Right renal pelvis (tissue), 4 donors: ENCODE measurements at places on chromosomes 11 and 22.
A peak's percentile ranks its signal among the peaks of the same experiment; 100 is the strongest.

- DNase-seq: no peak
These were observed 72.1 kb upstream of the TCF20 start for GRCh38 chr22:42342426-42343120.

DNA sequence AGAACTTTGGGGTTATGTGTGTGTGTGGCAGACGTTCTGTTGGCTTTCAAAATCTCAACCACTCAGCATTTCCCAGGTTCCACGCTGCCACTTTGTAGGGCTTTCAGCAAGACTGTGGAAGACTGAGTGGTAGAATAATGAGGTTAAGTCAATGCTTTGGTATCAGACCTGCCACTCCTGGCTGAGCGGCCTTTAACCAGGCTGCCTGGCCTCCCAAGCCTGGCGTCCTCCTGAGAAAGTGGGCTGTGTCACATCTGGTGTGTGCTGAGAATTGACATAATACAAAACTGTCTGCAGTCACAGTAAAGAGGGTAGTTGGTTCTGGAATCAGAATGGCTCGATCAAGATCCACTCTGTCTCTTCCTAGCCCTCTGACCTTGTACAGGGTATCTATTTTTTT lies 126.5 kb downstream of the DBX1 start:
- DNase-seq: no peak

DNA sequence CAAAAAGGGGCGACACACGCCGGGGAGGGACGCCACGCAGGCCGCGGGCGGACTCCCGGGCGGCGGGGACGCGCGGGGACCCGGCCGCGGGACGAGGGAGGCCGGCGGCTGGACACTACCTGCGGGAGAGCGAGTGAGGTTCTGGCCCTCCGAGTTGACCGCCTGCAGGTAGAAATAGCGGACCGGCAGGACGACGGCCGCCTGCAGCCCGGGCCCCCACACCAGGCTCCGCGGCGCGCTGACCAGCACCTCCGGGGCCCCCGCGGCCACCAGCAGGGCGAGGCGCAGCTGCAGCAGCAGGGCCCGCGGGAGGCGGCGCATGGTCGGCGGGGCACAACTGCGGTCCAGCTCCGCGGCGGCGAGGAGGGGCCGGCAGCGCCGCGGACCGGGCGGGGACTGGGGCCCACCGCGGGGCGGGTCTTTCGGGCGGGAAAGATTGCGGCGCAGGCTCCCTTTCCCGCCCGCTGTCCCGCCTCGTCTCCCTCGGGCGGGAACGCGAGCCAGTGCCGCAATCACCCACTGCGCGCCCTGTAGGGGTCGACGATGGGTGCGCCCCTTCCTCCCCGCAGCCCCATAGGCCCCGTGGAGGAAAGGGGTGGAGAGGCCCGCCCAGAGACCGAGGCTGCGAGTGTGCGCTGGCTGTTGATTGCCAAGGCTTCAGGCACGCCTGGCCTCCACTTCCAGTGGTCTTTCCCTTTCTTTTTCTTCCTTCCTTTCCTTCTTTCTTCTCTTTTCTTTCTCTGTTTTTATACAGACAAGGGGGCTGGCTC lies at the start of gene POGLUT3:
Gene POGLUT3, minus strand, starts transcription at position 339 of the 770 bp plus-strand sequence. Its CDS starts 18 bp downstream, at position 321.
- peak; percentile 41 for DNase-seq

GRCh38 chr11:124302347-124303125 lies 11.2 kb downstream of the OR8D1 start:
- no peak for DNase-seq

DNA sequence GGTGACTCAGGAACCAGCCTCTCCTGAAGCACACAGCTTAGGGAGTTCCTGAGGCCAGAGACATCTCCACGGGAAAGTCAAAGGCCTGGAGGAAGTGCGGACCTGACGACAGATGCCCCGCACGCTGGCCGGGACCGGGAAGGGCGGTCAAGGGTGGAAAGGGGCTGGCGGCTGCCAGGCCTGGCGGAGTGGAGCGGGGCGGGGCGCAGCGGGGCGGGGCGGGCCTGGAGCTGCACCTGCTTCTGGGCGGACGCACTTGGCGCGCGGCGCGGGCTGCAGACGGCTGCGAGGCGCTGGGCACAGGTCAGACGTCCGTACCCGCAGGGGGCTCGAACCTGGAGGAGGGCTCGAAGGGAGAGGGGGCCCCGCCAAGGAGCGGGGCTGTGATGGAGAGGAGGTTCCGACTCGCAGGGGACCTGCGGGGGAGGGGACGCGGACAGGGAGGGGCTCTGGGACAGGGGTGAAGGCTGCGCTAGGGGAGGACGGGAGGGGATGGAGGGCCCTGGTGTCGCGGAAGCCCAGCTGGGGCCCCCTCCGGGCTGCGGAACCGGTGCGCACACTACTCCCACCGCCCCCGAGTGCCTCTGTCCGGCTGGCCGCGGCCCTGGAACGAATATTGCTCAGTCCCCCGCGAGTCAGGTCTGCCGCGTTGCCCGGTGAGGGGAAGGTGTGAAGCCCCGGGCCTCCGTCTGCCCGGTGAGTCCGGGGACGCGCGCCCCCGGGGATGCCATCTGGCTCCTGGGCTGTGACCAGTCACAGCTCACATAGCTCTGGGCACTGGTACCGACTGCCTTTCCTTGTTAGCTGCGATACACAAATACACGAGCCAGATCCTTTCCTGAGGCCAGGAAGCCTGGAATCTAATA lies at the start of gene TMEM45B:
Gene TMEM45B, plus strand, starts transcription at position 253 of the 866 bp plus-strand sequence. CDS start 36,635 bp downstream, outside the sequence.
- peak; percentile 26 for DNase-seq

DNA sequence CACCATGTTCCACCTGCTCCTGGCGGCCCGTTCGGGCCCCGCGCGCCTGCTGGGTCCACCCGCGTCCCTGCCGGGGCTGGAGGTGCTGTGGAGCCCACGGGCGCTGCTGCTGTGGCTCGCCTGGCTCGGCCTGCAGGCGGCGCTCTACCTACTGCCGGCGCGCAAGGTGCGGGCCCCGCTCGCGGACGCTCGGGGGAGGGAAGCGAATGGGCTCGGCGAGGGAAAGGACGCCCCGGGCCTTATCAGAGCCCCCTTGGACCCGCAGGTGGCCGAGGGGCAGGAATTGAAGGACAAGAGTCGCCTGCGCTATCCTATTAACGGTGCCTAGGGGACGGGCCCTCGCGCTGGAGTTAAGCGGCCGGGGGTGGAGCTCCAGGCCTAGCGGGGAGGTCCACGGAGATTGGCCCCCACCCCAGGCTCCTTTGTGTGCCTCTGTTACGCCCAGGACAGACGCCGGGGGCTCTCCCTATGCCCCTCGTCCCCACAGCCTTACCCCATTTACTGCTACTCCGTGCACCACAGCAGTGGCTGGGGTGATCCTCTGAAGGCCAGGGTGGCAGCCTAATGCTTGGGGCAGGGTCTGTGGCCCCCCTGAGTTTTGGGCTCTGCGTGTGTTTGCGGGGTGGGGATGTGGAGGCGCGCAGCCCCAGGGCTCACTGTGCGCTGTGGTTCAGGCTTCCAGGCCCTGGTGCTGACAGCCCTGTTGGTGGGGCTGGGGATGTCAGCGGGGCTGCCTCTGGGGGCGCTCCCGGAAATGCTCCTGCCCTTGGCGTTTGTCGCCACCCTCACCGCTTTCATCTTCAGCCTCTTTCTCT lies 1.1 kb downstream of the TM7SF2 start:
- no peak for DNase-seq

DNA sequence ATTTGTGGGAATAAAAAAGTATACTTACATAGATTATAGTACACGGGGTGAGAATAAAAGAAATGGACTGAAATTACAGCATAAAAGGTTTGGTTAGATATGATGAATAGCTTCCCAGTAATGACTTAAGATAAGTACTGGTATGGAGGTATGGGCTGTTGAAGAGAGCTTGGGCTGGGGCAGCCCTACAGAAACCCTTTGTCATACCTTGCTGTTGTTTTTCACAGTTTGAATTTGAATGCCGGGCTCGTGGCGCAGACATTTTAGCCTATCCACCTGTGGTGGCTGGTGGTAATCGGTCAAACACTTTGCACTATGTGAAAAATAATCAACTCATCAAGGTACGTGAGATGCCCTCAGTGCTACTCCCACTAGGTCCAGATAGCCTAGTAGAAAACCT lies 42.3 kb upstream of the RBX1 start:
- no peak for DNase-seq

GRCh38 chr11:96054870-96055705 lies 131.2 kb upstream of the MTMR2 start:
- DNase-seq: no peak

- no peak for DNase-seq
These were observed 4.6 kb upstream of the GALR3 start for GRCh38 chr22:37818409-37819104.

DNA sequence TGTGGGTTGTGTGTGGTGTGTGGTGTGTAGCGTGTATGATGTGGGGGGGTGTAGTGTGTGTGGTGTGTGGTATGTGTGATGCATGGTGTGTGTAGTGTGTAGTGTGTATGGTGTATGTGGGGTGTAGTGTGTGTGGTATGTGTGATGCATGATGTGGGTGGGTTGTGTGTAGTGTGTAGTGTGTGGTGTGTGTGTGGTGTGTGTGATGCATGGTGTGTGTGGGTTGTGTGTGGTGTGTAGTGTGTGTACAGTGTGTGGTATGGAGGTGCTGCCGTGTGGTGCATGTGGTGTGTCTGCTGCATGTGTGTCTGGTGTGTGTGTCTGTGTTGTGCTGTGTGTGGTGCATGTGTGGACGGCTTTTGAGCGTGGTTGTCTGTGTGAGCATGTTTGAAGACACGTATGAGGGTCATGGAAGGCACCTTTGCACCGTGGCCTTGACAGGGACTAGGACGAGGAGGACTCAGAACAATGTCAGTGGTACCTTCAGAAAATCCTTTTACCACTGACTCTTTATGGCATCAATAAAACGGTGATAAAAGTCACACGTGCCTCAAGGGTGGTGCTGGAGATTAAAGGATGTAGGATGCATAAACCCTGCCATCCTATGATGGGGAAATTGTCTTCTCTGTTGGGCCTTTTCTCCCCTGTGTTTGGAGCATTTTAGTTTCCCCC lies 328.7 kb upstream of the B3GAT1 start:
- DNase-seq: no peak

DNA sequence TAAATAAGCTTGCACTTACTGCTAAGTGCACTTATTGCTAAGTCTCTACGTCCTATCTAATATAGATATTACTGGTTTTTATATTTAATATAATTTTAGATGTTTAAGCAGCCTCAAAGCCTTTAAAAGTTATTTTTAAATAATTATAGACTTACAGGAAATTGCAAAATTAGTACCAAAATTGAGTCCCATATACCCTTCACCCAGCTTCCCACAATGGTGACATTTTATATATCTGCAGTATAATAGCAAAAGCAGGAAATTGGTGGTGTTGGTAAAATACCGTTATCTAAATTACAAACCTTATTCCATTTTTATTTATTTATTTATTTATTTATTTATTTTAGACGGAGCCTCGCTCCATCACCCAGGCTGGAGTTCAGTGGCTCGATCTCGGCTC lies 1.9 kb upstream of the AP1B1 start:
- DNase-seq: no peak

- DNase-seq: no peak
These were observed 3.0 kb upstream of the MUC2 start for GRCh38 chr11:1071571-1072115.

DNA sequence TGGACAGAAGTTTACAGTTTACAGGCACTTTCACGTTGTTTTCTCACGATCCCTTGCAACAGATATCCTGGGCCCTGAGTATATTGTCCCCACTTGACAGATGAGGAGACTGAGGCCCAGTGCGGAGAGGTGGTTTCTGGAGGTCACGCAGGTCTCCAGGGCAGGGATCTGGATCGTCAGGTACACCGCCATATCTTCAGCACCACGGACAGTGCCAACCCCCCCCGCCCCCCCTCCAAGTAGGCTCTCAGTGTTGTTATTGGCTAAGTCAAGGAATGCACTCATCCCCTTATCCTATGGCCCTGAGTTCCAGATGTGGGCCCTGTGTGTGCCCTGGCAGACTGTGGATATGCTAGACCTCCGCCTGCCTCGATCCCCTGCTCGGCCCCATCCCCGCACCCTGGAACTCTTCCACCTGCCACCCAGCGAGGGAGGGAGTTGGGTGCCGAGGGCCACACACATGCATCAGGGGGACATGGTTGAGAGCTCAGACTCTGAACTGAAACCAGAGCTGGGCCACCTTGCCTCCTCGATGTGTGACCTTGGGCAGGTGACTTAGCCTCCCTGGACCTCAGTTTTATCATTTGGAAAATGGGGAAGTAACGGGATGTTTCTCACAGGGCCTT lies 37.5 kb downstream of the MPPED1 start:
- DNase-seq: no peak

DNA sequence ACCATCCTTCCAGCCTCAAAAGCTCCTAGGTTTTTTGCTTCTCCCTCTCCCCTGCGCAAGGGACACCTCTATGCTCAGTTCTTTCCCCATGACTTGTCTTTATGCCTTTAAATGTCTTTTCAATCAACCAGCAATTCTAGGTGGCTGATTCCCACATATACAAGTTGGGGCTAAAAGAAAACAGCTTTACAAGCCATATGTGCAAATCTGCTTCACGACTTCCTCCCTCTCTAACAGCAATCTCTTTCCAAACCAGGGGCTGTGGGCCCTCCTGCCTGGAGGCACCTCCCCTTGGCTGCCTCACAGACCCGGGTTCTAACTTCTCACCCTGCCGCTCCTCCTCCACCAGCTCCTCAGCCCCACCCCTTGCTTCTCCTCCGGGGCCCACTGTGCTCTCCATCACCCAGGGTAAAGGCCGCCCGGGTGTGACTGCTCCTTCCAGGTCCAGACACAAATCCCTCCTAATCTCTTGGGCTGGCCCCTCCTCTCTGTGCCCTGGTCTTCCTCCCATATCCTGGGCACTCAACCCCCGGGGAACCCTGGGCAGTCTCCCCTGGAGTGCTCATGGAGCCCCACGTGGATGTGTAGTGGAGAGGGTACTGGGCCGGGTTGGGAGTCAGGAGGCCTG lies 14.1 kb downstream of the TMPRSS13 start:
- no peak for DNase-seq

- no peak for DNase-seq
These were observed 174.6 kb downstream of the CTTN start for GRCh38 chr11:70572974-70573260.

DNA sequence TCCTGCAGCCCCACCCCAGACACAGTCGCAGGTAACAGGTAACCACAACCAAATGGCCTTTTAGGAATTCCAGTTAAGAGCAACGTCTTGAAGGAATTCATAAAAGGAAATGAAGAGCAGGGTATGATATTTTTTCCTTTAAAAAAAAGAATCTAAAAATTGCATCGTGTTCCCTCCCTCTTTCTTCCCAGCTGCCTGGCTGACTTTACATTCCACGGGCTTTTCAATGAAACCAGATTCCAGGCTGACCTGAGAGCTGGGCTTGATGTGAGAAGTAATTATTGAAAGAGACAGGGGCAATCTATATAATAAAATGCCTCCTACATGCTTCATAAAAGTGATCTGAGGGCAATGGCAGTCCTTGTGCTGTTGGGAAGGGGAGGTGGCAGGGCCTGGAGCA lies 57.3 kb upstream of the EIF3D start:
- no peak for DNase-seq

- DNase-seq: no peak
These were observed 56.1 kb downstream of the MICAL2 start for GRCh38 chr11:12166299-12167060.

DNA sequence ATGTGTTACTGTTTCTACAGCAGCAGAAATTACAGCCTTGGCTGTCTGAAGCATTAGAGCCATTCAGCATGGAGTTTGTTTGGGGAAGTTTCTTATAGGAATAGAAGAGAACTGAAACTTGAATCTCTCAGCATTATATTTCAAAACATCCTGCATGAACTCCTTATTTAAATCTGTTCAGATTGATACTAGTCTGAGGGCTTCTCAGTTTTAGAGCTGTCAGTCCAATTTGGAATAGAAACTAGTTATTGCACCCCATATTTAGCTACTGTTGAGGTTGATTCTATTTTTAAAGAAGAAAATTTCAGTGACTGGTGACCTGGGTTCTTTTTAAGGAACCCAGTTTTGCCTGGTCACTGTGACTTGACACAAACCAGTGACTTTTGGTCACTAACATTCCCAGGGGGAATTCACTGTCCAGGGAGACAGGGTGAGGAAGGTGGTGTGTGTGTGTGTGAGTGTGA lies 126.0 kb upstream of the TTC12 start:
- DNase-seq: no peak
